ENCODE measurements at places on chromosomes 3 and 15.
A peak's percentile ranks its signal among the peaks of the same experiment; 100 is the strongest.

DNA sequence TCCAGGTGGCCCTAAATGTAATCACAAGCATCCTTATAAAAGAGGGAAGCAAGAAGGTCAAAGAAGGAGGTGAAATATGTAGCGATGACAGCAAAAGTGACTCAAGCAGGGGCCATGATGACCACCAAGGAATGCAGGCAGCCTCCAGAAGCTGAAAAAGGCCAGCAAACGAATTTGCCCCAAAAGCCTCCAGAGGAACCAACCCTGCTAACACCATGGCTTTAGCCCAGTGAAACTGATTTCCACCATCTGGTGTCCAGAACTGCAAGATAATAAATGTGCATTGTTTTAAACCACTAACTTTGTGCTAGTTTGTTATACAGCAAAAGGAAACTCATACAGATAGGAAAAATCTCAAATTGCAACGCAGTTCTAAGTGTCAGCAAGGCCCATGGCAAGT, 23.0 kb upstream of the RBSN start:
- no peak for DNase-seq

- peak; percentile 88 for DNase-seq
These were observed at the start of gene CAPN7 for GRCh38 chr3:15205934-15206661. Gene CAPN7, plus strand, starts transcription at chr3:15206246. Its CDS starts 250 bp downstream, at chr3:15206496.

DNA sequence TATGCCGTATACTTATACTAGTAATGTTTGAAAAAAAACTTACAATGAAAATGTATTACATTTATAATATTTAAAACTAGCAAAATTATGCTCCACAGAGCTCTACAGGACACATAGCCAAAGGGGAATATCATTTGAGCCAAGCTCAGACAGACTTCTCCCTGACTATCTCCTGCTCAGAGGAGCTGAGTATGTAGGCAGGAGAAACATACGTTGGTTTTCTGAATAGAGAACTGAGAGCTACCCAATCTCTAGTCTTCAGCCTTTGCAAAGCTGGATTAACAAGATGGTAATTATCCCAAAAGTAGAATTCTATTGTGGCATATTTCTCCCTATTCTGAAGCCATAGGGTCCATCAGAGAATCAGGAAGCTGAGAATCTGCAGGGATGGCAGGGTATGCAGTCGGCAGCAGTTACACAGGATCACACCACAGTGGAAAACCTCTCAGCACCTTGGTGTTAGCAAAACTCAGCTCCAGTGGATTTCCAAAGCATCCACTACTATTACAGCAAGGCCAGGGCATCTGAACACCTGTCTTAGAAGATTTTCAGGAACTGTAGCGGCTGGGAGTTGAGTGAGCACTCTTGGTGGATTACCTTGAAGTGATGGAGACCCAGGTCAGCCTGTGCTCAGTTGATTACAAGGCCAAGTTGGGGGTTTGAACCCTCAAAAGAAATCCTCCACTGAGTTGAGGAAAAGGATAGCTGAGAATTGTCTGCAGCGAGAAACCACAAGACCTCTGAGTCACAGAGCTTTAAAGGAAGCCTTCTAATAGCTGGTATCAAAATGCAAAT, 30.1 kb downstream of the GPR15 start:
- no peak for DNase-seq

DNA sequence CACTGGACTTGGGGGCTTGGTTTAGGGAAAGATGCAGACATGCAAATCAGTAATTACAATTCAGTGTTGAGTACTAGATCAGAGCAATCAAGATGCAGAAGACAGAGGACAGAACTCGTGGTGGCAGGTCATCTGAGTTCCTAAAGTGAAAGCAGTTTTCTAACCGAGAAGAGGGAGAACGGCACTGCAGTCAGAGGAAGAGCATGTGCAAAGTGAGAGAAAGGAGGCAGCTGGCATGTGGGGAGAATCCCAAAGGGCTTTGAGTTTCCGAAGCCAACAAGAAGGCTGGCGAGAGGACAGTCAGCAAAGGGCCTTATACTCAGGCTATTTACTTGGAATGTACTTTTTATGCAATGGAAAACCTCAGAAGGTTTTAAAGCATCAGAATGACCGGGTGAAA, 87.0 kb downstream of the ANP32A start:
- DNase-seq = no peak

- DNase-seq = no peak
These were observed 110.9 kb upstream of the TPM1 start for GRCh38 chr15:62931650-62932049.

DNA sequence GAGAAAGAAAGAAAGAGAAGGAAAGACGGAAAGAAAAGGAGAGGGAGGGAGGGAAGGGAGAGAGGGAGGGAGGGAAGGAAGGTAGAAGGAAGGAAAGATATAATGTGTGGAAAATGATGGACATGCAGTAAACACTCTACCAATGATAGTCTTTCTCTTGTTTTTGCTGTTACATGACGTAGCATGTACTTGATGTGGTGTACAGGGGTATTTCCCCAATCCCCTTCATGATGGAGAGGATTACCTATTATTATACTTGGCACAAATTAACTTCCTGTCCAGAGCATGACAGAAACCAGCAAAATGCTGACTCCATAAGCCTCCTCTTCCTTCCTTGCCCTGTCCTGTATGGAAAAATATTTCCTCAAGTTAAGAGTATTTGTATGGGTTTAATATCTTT, 124.4 kb downstream of the B3GALNT1 start:
- DNase-seq = no peak

- no peak for DNase-seq
These were observed 246.5 kb downstream of the ROBO1 start for GRCh38 chr3:79521221-79521848.

- DNase-seq = no peak
These were observed 17.2 kb downstream of the SPTBN5 start for GRCh38 chr15:41876689-41877088.

- no peak for DNase-seq
These were observed 364.9 kb upstream of the MCTP2 start for GRCh38 chr15:93866476-93866875.

DNA sequence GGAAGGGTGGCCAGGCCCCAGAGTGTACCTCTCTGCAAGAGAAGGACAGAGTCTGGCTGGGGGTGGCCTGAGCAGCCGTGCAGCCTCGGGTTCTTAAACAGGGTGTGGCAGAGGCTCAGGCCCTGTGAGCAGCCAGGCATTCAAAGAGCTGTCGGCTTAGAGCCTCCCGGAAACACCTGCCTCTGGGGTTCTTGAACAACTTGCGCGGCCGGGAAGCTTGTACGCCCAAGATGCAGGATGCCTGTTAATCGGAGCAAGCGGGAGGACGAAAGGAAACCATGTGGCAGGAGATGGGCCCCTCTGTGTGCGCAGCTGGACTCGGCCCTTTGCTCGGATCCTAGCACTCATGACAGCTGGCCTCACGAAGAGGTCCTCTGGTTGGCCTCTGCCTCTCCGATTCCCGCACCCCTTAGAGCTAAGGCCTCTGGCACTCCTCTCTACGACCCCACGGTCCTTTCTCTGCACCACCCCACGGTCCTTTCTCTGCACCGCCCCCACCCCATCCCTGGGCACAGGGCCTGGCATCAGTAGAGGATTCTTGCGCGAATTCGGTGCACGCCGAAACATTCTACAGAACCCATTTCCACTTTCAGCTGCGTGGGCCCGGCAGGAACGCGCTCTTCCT, 23.9 kb upstream of the TXNRD3 start:
- no peak for DNase-seq

- DNase-seq = no peak
These were observed 200.8 kb upstream of the GADL1 start for GRCh38 chr3:31095255-31095654.

GRCh38 chr15:69668039-69668705, 215.6 kb downstream of the RPLP1 start:
- no peak for DNase-seq

DNA sequence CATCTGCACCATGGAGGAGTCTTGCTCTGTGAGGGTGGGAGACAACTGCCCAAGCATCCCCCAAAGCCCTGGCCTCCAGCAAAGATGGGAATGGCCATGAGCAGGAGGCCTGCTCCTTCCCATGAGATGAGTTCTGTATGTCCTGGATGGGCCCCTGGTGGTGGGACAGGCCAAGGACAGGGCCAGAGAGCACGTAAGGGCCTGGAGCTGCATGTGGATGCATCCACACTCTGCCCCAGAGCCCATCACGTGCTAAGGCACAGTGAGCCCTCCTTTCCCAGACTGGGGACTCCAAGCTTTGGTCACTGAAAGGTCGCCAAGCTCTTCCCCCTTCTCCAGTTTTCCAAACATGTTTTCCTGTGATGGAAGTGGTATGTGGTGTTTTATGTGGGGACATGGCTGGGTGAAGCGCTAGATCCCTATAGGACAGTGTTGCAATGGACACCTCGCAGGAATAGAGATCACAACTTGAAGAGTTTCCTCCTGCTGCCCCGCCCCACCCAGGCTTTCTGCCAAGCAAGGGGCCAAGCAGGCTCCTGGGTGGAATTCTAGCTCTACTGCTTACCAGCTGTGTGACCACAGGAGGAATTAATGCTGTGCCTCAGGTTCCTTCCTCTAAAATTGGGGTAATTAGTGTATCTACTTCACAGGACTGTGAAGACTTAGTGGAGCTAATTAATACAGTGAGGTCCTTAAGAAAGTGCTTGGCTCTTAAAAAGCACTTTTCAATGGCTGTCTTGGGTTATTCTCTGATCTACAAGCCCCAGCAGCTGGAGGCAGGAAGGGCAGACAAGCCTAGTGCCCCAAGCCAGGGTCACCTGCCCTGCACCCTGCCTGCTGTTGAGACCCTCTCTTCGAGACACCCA, 106.4 kb upstream of the RPL32 start:
- DNase-seq = no peak

GRCh38 chr3:51942603-51943450, 664 bp downstream of the PARP3 start:
- no peak for DNase-seq

DNA sequence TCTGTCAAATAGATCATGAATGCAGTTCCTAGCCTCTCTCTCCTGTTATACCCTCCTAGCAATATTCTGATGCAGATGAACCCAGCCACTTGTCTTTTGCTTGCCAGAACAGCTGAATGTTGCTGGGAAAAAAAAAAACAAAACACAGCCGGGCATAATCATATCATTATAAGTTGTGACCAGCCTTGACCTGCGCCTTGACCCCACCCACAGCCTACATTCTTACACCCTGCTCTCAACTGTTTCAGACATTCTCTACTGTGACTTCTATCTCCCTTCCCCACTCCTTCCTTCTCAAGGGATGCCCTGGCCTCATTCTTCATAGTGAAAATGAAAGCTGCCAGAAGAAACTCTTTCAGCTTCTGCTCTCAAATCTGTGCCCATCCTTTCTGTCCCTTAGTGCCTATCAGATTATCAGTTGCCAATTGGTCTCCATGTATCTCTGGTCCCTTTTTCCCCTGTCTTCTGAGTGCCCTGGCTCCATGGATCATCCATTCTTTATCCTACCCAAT, 389.1 kb upstream of the TPRG1 start:
- DNase-seq = no peak

- DNase-seq = no peak
These were observed 118.1 kb downstream of the AGBL1 start for GRCh38 chr15:86197770-86198169.

DNA sequence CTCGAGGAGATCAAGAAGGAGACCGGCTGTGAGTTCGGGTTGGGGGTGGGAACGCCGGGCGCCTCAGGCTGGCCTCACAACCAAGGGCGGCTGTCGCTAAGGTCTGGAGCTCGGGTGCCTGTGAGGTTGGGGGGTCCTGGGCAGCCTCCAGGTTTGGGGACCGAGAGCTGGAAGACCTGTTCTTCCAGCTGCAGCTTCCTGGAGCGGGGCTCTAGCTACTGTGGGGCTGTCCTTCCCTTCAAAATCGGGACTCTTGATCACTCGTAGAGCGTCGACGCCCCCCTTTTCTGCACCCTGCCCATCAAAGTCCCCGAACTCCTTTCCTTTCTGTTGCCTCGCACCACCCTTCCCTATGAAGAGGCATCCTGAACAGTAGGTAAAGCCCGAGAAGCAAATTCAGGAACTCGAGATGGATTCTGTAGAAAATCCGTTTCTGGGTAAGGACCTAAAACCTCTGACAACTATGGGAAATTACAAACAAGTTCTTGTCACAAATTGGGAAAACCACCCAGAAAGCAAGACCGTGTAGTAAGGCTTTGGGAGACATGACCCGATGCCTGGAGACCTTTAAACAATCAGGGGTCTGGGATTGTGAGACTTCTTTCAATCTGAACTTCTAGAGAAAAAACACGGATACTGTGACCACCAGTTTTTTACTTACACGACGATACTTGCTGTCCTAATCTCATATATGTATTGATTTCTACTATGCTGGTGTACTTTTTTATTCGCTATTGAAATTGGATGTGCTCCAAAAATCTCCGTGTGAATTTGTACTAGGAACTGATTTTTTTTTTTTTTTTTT, 556 bp downstream of the CHP1 start:
- no peak for DNase-seq

DNA sequence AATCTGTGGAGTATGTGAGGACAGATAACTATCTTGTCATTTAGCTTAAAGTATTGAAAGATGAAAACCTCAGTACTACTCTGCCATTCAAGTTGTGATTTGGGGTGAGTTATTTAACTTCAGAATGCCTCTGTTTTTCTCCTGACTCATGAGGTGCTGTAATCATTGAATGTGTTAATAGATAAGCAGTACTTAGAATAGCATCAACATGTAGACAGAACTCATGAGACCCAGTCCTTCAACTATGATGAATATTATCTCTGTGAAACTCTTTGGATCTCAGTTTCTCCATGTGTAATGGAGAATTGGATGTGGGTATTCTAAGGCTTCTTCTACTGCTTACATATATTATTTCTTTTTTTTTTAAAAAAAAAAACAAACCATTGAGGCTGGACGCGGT, 431.4 kb downstream of the GRM7 start:
- DNase-seq = no peak

GRCh38 chr3:132657869-132658747, 1.5 kb downstream of the ACAD11 start:
- no peak for DNase-seq

DNA sequence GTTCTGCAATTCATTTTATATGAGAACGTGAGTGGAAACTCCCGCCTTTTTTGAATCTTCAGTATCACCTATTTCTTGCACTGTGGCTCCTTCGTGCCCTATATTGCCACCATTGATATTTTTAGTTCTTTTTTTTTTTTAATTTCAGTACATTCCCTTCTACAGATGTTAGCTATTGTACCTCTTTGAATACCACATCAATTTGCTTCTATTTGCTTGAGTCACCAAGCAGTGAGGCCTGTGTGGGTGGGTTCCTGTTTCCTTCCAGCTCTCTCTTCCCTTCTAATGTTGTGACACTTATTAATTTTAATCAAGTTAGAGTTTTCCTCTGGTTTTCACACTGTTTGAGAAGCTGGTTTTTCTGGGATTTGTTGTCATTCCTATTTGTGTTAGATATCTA, 8.7 kb downstream of the HACD2 start:
- DNase-seq = no peak

GRCh38 chr3:131007256-131007655, 19.4 kb downstream of the ASTE1 start:
- DNase-seq = no peak

DNA sequence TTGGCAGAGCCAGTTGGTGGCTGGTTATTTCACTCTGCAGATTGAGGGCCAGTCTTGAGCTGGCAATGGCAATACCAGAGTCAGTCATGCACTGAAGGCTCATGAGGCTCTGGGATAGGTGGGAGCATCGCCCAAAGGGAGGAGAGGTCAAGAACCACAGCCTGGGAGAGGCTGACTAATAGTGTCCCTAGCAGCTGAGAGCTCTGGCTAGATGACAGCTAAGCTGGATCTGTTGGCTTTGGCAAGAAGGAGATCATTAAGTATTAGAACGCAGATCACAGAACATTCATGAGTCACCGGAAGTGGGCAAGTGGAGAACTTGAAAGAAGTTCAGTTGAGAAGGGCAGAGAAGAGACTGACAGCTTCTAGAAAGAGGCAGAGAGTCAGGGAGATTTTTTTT, 521.1 kb downstream of the NR2F2 start:
- DNase-seq = no peak

GRCh38 chr3:53566461-53567145, 72.2 kb downstream of the CACNA1D start:
- DNase-seq = no peak

Measured in stimulated activated CD8-positive, alpha-beta memory T cell treated with anti-CD3 and anti-CD28 coated beads, Interleukin-7, amount 100 ng/mL, for 48 hours (primary cell).